ENCODE measurements at places on chromosomes 6 and 20.

DNA sequence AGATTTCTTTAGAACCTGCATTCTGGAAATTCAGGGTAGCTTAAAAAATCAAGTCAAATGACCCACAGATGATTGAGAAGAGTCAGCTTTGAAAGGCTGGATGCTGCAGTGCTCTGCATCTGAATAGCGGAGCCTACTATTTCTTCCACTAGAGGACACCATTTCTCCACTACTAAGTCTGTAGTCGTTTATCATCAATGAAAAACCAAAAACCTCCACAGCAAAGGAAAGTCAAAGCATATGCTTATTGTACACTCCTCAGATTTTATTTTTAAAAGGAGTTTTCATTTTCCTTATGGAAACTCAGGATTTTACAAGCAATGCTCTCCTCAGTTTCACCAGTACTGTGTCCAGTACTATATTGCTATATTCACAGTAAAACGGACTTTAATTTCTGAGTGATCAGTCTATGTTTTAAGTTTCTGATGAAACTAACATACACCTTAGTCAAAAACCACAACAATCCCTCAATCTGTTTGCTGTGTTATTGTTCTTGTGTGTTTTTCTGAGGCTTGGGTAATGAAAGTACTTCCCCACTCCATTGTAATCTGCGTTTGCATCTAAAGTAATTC, 50.5 kb upstream of the ENPP5 start:
- DNase-seq, result no peak

DNA sequence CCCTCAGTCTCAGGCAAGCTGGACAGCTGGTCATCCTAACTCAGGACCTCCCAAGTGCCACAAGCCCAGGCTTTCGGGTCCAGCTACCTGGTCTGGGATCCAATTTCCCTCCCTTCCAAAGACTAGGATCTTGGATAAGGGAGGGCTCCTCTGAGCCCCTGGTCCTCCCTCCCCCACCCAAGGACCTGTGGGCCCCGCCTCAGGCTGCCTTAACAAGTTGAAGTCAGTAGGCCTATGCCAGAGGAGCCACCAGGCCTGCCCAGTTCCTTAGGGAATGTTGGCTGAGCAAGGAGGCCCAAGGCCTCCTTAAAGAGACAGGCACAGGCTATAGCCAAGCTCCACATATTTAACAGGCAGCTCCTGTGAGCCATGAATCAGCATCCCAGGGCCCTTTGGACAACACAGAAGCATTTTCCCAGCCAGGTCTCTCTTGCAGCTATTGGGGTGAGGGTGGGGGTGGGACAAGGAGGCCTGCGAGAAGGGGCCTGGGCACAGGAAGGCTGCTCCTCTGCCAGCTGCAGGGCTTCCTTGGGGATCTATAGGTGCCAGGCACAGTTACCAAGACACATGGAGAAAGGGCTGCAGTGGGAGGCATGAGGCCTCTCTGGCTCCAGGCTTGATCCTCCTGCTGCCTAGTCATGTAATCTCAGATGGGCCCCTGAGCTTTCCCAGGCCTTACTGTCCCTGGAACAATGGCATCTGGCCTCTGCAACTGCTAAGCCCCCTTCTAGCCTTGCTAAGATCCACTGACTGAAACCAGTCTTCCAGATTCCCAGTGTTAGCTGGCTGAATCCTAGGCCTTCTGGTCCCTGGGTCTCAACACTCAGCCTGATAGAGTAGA, 27.4 kb upstream of the NOL4L start:
- no peak for DNase-seq

- no peak for DNase-seq
Observed at GRCh38 chr20:60058879-60059278, 100.7 kb downstream of the CDH26 start.

DNA sequence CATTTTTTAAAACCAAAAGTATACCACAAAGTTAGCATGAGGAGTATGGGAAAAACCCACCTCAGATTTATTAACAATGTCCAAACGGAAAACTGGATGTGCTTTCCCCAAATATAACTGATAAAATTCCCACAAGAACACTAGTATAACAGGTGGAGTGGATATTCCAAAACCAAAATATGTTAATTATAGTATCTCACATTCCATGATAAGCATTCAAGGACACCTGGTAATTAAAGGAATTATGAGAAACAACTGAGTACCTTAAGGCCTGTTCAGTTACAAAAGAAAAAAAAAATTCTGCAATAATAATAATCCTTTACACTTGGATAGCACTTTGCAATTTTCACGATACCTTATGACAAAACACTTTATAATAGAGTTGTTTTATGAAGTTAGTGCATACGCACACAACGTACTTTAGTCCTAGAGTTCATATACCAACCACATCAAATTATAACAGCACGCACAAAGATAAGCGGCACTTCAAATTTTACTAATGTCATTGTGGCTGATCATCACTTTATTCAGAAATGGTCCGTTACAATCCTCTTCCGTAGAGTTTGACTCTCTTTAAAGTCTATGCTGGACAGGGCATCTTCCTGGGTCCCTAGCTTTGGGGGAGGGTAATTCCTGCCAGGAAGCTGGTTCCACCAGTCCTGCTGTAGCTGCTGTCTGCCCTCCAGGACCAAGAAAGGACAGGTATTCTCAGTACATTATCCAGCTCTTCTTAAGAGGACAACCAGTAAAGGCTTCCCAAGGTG, 1.7 kb downstream of the CDK19 start:
- DNase-seq, result no peak

DNA sequence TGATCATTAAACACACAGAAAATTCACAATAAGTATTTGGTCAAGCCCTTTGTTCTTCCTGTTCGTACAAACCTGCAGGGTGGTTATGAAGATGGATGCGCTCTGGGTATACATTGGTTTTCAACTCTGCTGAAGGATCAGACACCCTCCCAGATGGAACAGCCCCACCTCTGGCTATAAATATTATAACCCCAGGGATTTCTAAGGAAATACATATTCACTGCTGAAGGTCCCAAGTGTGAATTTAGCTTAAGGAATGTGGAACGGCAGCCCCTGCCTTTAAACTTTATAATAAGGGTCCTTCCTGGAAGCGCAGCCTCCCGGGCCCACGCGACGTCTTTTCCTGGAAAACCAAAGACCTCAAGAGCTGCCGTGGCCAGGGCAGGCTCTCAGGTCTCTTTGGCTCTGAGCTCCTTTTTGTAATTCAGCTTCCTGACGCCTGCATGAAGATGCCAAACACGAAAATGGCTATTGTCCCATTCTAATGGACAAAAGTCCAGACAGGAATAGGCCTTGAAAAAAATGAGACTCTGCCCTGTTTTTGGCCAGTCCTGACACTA, 172.4 kb upstream of the SSTR4 start:
- DNase-seq, result peak; percentile 69

DNA sequence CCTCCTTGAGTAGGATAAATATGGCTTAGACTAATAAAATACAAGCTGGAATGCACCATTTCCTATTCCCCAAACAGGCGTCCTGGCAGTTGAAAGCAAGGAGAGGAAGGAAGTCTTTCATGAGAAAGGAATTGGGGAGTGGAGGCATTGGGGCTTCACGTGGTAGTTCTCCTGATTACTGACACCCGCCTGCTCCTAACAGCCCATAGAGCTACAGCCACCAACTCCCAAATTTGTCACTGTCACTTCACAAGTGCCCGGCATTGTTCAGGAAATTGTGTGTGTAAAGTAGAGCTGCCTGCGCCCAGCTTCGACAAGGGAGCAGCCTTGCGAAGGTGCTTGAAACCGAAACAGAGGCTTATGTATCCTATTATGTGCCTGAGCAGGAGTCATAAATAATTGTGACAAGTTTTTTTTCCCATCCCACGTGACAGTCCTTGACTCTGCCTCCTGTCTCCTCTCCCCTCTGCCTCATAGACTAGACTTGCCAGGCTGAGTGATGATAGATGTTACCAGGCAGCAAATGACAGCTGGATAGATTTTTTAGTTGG, 301.7 kb upstream of the ZFP64 start:
- no peak for DNase-seq

- no peak for DNase-seq
Observed at GRCh38 chr6:25579902-25580495, 72.0 kb upstream of the SCGN start.

DNA sequence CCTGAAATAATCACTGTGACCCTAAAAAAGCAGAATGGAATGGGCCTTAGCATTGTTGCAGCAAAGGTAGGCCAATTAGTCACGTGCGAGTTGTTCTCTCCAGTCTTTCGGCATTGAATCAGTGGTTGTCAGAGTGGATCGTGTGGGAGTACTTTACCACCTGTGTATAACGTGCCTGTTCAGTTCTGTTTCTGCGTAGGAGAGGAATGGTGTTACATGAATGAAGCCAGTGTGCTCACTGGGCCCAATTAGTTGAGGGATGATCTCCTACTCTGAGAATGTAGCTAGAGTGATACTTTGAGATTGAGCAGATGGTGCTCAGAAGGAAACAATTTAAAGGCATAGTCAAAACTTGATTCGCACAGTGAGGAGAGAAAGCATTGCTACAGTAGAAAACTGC, 72.4 kb upstream of the KIF25 start:
- DNase-seq, result no peak

GRCh38 chr6:97026298-97026697, 101.8 kb downstream of the KLHL32 start:
- no peak for DNase-seq

- no peak for DNase-seq
Observed at GRCh38 chr6:134593887-134594286, 276.0 kb upstream of the SGK1 start.

- DNase-seq, result no peak
Observed at GRCh38 chr6:168999392-168999791, 254.3 kb downstream of the THBS2 start.

- DNase-seq, result no peak
Observed at GRCh38 chr20:60137657-60138245, 179.5 kb downstream of the CDH26 start.

DNA sequence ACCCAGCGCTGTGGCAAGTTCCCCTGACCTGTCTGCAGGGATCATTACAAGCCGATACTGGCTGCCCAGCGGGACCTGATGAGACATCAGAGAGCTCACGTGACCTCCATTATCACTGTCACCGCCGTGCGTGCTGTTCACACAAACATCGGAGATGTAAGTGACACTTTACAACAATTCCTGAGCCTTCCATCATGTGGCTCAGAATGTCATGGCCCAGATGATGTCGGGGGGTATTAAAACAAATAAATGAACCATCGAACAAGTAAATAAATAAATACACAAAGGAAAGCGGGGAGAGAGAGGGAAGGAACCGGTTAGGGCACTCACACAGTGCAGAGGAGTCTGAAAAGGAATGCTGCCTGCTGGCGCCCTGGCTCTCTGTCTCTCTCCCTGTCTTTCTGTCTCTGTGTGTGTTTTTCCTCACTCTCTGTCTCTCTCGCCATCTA, 195.1 kb downstream of the BMP7 start:
- no peak for DNase-seq

GRCh38 chr20:36421641-36422040, 115.5 kb downstream of the DLGAP4 start:
- no peak for DNase-seq

- no peak for DNase-seq
Observed at GRCh38 chr6:138695193-138695592, 78.4 kb upstream of the CCDC28A start.

DNA sequence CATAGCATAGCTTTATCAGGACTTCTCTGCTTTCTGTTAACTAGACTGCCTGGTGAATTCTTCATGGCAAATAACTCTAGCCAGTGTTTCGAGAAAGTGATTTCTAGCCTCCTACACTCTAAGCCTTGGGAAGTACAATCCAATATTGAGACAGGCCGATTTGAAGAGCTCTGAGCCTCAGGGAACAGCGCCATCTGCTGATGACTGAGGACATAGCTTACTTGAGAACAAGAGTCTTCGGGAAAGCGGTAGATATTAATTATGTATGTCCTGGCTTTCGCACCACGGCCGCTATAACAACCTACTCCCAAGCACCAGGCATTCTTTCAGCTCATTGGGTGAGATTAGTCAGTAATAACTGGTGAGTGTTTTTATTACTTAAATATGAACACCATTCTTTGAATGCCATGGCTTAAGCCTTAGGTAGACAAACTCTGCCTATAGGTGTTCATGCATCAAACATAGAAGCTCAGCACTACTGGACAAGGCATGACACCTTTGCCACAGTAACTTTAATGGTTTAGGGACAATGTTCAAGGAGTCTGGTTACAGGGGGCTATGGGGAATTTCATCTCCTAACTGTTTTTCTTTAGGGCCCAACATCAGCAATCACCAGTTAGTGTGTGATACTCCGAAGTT, 518.6 kb downstream of the BMP2 start:
- peak; percentile 59 for DNase-seq

GRCh38 chr20:15859061-15859460, 714.2 kb downstream of the KIF16B start:
- no peak for DNase-seq

DNA sequence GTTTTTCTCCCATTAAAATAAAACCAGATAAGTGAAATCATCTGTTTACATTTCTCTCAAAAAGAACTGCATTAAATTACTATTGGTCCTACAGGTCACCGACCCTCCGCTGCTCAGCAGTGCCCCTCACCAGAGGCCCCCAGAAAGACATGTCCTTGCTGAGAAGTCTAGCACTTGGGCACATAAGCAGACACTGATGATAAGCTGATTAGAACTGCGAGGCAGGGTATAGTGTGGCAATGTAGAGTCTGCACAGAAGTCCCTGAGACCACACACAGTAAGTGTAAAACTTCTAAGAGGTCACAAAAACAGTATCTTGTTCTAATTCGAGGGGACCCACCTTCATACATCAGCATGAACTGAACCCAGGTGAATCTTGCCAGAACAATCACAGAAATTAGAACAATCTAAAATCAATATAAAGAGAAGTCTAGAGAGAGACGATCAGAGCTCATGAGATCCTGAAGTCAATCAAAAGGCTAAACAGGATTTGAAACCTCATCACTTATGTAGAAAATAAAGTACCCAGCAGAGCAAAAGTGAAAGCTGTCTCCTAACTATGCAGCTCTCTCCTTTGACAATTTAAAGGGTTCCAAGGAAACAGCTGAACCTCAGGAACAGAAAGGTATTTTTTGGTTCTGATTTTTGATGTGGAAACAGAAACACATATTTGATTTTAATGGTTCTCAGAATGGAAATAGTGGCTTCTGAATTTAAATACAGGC, 182.9 kb downstream of the PTPRT start:
- no peak for DNase-seq

DNA sequence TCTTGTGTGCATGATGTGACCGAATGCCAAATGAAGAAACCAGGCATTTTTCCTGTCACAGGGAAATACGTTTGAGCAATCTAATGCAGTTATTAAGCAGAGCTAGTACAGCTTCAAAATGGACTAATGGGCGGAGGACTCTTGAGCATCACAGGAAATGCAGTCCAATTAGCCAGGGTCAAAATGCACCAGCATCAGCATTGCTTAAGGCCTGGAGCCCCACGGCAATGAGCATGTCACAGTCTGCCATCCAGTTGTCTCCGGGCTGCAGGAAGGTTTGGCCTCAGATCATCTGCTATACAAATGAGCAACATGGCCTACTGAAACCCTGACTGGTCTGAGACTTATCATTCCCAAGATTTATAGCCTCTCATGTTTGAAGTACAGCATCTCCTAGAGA, 652.1 kb upstream of the SLC35B3 start:
- no peak for DNase-seq

DNA sequence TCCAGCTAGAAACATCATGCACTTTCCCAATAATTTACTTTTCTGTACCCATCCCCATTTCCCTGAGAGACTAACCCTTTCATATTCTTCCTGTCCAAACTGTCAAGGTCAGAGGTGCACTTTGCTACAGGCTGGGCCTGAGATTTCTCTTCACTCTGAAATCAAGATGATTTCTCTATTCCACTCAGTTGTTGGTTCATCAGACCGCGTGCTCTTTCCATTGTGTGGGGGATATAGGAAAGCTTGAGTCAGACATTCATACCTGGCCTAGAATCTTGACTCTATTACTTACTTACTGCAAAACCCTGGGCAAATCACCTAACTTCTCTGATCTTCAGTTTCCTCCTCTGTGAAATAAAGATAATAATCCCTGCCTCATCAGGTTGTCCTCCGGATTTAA, 4.7 kb upstream of the ZDHHC14 start:
- DNase-seq, result no peak

Data from heart left ventricle (tissue), 16 donors.